ENCODE measurements at places on chromosomes 5 and 9. TPM values are rescaled to one million over a fixed set of nuclear protein-coding genes. Genes with fewer than 3 reads are reported as not detected.

- no peak for DNase-seq
These were observed 192.4 kb downstream of the HSPA4 start for GRCh38 chr5:133244242-133244641.

GNA14 gene
- 1.6 TPM for total RNA-seq

DNA sequence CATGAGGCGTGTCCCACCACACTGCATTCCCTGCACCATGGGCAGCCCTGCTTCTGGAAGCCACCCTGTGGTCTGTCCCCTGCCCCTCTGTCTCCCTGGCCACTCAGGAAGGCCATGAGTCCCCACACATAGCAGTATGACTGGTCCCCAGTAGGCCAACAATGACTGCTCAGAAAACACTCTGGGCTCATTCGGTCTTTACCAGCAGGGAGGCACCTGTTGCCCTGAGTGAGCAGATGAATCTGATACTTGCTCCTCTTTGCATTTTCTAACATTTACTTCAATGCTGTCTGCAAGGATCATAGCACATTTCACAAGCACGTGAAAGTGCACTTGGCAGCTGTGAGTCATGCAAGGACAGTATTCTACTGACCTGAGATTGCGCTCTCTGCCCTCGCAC, 365.4 kb upstream of the IRX1 start:
- no peak for DNase-seq

- no peak for DNase-seq
These were observed 212.2 kb downstream of the SMARCA2 start for GRCh38 chr9:2227144-2227867.

DNA sequence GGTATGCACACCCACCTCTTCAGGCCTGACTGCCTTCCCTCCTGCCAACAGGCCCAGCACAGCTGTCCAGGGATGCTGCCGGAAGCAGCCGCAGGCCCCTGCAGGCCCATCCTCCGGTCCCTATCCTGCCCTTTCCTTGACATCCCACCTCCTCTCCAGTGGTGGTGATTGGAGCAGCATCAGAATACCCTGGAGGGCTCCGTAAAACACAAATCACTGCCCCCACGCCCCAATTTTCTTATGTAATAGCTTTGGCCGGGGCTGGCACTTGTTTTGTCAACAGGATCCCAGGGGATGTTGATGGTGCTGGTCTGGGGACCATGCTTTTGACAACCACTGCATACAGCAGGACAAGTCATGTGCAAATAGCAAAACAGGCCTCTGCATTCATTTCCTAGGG, 274.5 kb downstream of the GADD45G start:
- DNase-seq: no peak

ABO gene
- total RNA-seq: 0.39 TPM

GRCh38 chr9:117757561-117758190, 53.5 kb downstream of the TLR4 start:
- DNase-seq: no peak

- DNase-seq: no peak
These were observed 72.7 kb upstream of the SPATA31D4 start for GRCh38 chr9:81855538-81855937.

DNA sequence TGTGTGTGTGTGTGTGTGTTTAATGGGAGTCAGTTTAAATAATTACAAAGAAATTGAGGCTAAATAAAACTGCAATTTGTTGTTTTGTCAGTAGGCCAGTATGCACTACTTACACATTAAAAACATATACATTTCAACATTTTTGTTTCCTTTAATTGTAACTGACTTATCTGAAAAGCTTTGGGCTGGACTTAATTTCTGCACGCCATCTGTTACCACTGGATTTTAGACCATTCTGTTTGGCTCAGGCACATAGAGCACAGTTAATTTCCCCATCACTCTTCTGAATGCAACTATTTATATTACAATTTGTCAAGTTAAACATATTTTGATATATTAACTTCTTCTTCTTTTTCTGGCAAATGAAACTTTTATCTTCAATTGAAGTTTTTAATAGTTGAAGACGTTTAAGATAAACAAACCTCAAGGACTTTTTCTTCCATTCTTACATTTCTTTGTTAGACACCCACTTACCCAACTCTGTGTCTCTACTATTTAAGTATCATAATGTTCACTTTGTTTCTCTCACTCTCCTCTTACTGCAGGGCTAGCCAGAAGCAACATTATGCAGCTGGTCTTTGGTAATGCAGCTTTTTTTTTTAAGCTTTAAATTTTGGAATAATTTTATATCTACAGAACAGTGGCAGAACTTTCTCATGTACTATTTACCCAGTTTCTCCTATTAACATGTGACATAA, 253.4 kb upstream of the ANKH start:
- DNase-seq: peak; percentile 97

DNA sequence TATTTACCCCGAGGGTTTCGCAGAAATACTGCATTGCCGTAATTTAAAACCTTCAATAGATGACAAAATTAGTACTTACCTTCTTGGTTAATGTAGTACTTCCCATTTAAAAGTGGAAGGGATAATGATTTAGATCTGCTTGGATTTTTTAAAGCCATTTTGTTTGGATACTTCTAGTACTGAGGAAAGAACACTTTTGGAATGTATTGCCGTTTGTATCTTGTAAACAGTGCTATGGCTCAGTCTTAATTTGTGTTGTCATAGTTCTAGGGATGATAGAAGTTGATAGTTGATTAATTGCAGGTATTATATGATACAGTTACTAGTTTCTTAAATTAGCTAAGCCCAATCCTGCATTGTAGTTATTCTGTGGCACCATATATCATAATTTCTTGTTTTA, 33.1 kb downstream of the TNPO1 start:
- DNase-seq: no peak

GRCh38 chr9:113597390-113598241, 134.1 kb downstream of the RGS3 start:
- DNase-seq: no peak

DNA sequence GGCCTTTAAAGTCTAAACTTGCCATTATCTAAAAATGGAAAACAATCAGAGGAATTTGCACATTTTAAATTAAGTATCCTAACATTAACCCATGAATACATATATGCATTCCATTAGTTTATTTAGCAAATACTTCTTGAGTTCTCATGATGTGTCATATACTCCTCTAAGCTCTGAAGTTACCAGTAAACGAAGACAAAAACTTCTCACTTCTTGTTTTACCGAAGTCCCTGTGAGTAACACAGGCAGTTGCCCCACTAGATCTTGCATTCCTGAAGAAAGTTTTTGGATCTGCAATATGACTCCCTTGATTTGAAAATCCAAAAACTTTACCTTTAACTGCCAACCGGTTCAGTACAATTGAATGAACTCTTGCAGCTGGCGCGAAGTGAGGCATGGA, 439.0 kb upstream of the MPDZ start:
- no peak for DNase-seq

DNA sequence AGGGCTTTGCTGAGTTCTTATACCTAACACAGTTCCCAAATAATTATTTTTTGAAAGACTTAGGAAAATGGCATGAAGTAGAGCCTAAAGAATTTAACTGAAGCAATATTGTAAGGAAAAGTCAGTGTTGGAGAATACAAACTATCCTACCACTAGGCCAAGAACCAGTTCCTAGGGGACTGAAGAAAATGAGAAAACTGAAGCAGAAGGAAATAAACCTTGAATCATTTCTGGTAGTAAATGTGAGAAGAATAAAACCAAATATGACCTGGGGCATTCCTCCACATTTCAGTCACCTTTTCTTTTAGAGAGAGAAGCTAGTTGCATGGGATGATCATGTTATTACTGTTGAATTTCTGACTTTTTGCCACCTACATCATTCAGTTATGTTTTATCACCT, 1393.9 kb upstream of the C9orf72 start:
- peak; percentile 19 for DNase-seq

OCLN gene
- 22.6 TPM for total RNA-seq

OBP2B gene
- total RNA-seq: 0.30 TPM

GRCh38 chr9:130188860-130189481, 16.8 kb downstream of the NCS1 start:
- DNase-seq: no peak

DNA sequence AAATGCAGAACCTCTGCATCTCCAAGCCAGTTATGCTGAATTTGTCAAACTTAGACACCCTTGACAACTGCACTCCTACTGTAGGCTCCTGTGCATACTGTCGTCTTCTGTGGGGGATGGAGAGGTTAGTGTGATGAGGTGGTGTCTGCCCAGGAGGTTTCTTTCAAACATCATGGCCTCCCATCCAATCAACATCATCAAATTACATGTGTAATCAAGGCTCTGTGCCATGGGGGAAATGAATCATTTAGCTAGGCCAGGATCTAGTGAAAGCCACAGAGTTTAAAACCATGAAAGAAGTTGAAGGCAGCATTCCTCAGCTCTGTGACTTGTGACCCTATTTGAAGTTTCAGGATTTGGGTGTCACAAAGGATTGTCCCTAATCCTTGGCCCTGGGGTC, 240.6 kb downstream of the MARCHF11 start:
- no peak for DNase-seq

GRCh38 chr9:83068414-83068813, 5.5 kb upstream of the RASEF start:
- DNase-seq: no peak

HMGCR gene
- 145 TPM for total RNA-seq

SPINK1 gene
- total RNA-seq: not detected

- DNase-seq: no peak
These were observed 34.1 kb upstream of the RAPGEF1 start for GRCh38 chr9:131773911-131774379.

LPCAT1 gene
- total RNA-seq: 25.1 TPM

ANKRD31 gene
- total RNA-seq: 0.30 TPM

PGM5 gene
- 13.8 TPM for total RNA-seq

- peak; percentile 93 for DNase-seq
These were observed 148.5 kb downstream of the KIAA0825 start for GRCh38 chr5:94469894-94470329.

DNA sequence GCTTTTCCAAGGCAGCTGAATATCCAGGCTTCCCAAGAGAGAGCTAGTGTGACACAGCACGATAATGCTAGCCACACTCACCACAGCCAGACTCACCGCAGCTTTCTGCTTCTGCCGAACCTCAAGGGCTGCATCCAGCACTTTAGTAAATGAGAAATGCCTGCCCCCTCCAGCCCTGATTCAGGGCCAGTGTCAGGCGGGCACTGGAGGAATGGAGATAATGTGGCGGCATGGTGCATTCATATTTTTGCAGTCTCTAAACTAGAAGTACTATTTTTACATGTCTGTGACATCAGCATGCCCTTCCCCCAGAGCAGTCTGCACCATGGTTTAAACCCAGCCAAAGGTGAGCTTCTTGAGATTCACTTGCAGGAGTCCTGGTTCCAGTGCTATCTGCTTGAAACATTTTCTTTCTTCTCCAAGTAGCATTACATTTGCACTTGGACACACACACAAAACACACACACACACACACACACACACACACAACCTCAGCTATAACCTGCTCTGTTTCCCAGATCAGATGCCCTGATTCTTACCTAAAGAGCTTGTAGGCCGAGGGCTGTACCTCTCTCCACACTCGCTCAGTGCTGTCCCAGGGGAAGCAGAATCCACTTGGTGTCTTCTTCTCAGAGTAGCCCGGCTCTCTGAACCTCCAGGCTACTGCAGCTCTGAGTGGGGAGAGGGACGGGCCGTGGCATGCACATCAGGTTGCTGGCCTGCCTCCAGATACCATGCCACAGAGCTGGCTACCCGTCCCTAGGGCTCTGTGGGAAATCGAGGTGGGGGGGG, at the start of gene FGF1:
FGF1 (minus strand) TSS at position 673 of the 792 bp plus-strand sequence. CDS start 71,963 bp downstream, outside the sequence.
- no peak for DNase-seq

- DNase-seq: peak; percentile 8
These were observed 82.1 kb downstream of the DPYSL3 start for GRCh38 chr5:147427521-147428401.

C9orf50 gene
- not detected for total RNA-seq

P4HA2 gene
- 88.9 TPM for total RNA-seq

- DNase-seq: no peak
These were observed 25.5 kb downstream of the PLAC8L1 start for GRCh38 chr5:146079695-146080373.

DNA sequence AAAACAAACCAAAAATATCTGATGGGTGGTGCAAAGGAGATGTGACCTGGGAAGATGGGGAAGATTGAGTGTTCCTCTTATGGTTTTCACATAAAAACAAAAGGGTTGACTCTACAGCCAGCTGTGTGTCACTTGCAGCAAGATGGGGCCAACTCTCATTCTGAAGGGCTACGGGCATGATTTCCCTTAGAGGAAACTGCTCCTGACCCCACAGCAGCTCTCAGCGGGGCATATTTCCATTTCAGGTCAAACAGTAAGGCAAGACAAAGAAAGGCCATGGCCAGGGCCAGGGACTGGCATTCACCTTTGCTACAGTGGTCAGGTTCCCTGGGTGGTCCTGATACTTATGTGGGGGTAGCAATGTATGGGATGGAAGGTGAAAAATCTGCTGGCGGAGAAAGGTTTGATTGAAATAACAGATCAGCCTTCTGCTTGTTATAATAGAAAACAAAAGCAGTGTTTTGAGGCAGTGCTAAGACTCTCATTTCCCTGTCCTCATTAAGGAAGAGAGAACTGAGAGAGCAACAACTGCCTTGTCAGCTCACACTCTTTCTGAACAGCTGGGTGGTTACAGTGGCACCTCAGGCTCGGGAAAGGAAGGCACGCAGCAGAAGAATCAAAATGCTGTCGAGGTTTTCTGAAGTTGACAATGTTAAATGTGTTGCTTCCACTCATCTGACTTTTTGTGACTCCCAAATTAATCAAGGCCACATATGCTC, 120.7 kb upstream of the PCA3 start:
- DNase-seq: no peak

TLE1 gene
- 36.6 TPM for total RNA-seq

DNA sequence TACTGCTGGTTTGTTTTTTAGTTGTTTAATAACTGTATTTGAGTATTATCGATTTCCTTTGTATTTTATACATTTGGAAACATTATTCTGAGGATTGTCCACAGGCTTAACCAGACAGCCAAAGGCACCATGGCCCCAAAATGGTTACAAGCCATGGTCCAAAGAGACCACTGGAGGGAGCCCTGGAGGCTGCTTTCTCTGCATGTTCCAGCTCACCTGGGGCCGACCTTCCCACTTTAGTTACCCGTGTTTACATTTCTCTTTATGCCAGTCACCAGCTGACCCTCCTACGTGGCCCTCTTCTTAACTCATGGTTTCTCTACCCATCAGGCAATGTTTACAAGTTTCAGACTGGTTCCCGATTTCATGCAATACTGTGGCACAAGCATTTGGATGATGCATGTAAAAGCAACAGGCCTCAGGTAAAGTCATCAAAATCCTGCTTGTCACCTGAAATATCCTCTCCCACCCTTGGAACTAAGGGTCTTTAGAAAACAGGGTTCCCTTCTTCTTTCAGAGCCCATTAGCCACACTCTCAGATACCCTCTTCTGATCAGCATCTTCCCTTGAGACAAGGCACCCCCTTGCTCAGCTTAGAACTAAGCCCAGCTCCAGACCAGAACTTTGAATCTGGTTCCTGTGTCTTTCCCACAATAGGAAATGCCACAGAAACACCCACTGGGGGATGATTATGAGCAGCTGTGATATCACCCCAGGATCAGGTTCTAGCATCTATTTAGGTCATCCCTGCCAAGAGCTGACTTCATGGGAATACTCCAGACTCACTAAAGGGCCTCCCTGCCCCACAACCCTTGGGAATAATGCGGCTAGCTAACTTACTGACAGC, 49.9 kb upstream of the GARNL3 start:
- peak; percentile 55 for DNase-seq

Measured in skin of body (tissue), 3 donors.